ENCODE measurements at places on chromosomes 3 and 15.

GRCh38 chr15:95266451-95267061 is 1035.2 kb downstream of the MCTP2 start:
- no peak for DNase-seq

GRCh38 chr3:175383813-175384212 is 524.7 kb downstream of the NAALADL2 start:
- no peak for DNase-seq

- DNase-seq: no peak
These were observed 293.3 kb downstream of the MEX3B start for GRCh38 chr15:81752546-81752942.

- no peak for DNase-seq
These were observed 23.4 kb downstream of the GTF2E1 start for GRCh38 chr3:120765830-120766493.

DNA sequence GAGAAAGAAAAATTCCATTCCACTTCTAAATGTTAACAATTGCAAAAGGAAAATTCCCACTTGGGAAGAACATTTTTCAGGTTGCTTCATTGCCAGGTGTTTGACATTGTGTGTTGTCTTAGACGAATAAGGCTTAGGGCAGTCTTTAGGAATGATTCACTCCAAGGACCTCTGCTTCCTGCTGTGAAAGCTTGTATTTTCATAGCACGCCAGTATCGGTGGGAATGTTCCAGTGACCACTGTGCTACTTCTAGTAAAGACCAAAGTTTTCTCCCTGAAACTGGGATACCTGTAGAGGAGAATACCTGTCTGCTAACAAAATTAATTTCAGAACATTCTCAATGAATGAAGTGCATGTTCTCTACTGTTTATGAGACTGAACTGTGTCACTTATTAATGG is 64.1 kb downstream of the CDIN1 start:
- DNase-seq: no peak

DNA sequence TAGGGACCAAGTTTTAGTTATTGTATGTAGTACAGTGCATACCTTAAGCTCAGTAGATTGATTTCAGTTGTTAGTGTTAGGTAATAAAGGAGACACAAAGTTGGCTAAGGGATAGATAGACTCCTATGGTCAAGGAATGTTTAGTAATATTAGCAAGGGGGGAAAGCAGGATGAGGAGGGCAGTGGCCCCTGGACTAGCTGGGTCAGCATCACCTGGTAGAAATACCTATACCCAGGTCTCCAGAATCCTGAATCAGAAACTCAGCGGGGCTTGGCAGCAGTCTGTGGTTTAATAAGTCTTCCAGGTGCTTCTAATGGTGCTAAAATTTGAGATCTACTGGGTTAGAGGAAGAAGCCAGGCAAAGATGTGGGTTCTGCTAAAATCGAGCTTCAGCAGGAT is 35.0 kb downstream of the BBX start:
- DNase-seq: no peak

GRCh38 chr3:142664311-142664710 is 59.5 kb upstream of the TRPC1 start:
- DNase-seq: no peak

DNA sequence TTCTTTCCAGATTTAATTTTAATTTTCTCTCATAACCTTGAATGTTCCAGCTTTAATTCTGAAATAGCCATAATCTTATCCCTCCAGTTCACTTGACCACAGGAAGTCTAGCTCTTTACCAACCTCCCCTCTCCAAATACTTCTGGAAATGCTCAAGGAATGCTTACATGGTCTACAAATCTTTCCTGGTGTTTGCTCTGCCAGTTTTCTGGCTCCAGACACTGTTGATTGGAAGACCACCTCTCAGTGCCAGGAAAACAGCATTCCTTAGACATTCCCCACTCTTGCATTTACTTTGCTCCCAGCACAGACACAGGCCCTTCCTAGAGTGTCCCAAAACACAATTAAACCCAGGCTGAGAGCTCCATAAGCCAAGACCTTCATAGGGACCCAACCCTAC is 98.6 kb downstream of the MESD start:
- no peak for DNase-seq

- DNase-seq: no peak
These were observed at the start of gene HYAL2 for GRCh38 chr3:50322386-50323091. TSS of gene HYAL2 (minus strand) at chr3:50322745. CDS start at chr3:50320489, 2,256 bp downstream.

- no peak for DNase-seq
These were observed 8.8 kb downstream of the ANAPC13 start for GRCh38 chr3:134477002-134477401.

DNA sequence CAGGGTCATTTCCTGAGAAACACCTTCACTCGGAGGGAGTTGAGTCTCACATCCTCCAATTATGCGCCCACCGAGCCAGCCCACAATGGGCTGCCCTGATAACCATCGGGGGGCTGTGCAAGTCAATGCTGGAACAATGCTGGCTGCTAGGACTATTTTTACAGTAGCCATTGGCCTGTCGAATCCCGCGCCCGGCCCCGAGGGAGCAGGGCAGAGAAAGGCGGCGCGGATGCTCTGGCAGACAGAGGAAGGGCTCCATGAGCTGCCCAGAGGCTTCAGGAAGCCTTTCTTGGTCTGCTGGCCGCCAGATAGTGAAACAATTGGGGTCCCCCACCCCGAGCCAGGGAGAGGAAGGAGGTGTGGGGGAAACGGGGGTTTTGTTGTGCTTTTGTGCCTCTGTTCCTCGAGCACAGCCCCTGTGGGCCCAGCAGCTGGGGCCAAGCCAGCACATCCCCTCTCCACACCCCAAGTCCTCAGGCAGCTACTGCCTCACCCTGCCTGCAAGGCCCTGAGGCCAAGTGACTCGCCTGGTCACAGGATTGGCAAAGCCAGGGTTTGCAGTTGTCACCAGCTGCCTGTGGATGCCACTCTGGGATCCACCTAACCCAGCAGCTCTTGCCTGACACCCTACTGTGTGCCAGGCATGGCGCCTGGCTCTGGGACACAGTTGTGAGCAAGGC is 39.0 kb downstream of the SLC6A6 start:
- no peak for DNase-seq

- DNase-seq: no peak
These were observed 44.0 kb downstream of the TM2D3 start for GRCh38 chr15:101608201-101608600.

DNA sequence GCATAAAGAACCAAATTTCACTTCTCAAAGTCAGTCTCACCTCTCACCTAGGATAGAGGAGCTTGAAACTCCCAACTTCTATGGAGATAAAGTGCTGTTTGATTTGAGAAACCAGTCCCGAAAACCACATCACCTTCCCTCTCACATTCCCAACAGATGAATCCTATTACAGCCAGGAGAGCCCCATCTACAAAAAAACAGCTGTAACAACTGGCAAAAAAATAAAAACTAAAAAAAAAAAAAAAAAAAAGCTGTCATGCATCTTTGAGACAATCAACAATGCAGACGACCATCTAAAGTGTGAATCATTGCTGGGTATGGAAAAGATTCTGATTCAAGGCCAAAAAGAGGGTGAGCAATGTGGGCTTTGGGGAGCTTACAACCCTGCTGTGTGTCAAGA is 23.8 kb downstream of the HOMER2 start:
- DNase-seq: no peak

DNA sequence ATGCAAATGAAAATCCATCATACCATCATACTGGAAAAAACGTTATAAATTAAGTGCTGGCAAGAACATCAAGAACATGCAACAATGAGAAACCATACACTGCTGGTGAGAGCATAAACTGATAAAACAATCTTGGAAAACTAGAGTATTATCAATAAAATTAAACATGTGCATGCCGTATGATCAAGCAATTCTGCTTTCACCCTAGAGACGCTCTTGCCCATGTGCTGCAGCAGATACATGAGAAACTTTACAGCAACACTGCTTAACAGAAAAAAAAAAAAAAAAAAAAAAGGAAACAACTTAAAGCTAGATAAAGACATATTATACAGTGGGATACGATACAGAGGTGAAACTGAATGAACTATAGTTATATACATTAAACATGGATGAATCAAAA is 21.8 kb downstream of the SPG11 start:
- DNase-seq: no peak

- DNase-seq: no peak
These were observed 312.3 kb downstream of the ZBBX start for GRCh38 chr3:167067787-167068161.

DNA sequence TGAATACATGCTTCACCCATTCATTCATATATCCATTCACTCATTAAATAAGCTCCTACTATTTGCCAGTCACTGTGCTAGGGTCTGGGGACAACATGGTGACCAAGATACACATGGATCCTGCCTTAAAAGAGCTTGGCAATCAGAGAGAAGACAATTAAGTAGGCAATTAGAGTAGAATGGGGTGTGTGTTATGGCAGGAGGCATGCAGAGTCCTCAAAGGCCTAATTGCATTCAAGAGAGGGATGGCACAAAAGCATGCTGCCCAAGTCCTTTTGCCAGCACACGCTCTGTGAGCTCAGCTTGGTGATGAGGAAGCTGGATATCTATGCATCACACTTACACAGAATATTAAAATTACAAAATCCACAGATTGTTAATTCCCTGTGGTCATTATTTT is 2.8 kb upstream of the PRICKLE2 start:
- DNase-seq: no peak

DNA sequence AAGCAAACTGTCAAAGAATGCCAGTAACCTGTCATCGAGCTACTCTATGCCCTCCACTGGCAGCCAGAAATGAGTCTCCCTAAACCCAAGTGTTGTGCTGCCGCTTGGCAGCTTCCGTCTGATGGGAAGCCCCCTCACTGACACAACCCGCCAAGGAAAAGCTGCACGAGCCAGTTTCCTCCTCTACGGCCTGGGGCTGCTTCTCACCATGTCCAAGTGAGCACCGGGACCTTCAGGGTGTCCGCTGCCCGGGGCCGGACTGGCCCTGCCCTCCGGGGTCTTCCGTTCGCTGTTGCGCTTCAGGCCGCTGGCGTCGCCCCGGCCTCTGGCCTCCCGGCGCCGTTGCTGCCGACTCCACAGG is 490 bp downstream of the TOMM70 start:
- DNase-seq: peak; percentile 1

- no peak for DNase-seq
These were observed 527.9 kb upstream of the TBL1XR1 start for GRCh38 chr3:177725165-177725564.

DNA sequence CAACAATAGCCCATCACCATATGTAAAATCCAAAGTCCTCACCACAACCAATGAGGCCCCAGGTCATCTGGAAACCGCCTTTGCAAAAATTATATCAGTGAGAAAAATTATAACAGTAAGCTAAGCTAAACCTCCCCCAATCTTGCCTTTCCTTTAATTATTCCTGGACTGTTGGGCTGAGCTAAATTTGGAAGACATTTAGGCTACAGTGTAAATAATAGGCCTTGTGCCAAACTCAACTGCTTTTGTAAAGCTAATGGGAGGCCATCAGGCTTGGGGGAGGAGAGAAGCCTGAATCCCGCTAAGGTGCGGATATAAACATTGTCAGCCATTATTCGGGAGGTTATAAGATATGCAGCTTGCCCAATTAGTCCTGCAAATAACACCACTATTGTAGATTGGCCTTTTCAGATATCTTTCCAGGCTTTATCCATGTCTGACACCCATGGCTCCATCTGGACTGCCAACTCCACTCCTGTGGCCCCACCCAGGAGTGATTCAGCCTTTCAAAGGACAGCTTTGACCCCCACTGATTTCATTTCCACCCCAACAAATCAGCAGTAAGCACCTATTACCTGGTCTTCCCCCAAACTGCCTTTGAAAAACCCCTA is 53.0 kb upstream of the CA12 start:
- no peak for DNase-seq

DNA sequence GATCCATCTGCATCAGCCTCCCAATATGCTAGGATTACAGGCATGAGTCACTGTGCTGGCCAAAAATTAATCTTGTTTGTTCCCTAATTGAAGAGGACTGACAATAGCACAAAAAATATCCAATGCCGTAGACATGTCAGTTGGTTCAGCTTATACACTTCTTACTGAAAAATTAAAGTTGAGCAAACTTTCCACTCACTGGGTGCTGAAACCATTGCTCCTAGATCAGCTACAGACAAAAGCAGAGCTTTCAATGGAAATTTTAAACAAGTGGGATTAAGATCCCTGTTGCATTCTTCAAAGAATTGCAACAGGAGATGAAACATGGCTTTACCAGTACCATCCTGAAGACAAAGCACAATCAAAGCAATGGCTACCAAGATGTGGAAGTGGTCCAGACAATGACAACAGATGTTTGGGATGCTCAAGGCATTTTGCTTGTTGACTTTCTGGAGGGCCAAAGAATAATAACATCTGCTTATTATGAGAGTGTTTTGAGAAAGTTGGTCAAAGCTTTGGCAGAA is 16.0 kb downstream of the ISLR2 start:
- no peak for DNase-seq

- no peak for DNase-seq
These were observed 76.2 kb upstream of the MELTF start for GRCh38 chr3:197105786-197106185.

DNA sequence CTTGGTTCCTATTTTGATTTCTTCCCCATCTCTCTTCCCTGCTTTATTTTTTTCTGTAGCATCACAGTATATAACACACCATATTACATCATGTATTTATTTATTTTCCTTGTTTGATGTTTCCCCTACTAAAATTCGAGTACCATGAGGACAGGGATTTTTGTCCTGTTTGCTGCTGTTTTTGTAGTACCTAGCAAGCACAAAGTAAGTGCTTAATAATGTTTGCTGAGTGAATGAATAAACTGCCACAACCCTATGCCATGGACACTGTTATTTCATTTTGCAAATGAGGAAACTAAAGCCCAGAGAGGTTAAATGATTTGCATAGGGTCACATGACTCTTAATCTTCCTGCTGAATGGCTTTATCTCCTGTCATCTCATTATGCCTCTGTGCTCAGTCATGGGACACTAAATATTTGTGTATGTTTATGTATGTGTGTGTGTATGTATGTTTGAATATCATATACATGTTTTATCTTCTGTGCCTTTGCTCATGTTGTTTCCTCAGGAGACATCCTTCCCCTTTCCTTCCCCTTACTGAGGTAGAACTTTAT is 26.1 kb upstream of the MGA start:
- DNase-seq: no peak

GRCh38 chr15:33454996-33455395 is 144.2 kb downstream of the RYR3 start:
- DNase-seq: no peak

DNA sequence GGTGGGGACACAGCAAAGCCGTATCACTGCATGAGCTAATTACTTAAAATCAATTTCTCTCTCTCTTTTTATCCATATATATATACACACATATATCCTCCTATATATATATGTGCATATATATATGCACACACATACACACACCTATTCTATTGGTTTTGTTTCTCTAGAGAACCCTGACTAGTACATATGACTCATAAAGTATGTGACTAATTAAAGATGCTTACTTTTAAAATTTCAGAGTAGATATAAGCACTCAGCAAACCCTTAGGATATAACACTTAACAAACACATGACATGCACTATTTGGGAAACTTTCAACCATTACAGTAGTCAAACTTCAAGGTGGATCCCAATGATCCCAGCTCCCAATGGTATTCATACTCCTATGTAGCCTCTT is 732.6 kb downstream of the ROBO2 start:
- DNase-seq: no peak

GRCh38 chr3:161275919-161276318 is 54.8 kb downstream of the NMD3 start:
- no peak for DNase-seq

GRCh38 chr15:67061811-67062368 is 3.5 kb upstream of the SMAD3 start:
- no peak for DNase-seq

- no peak for DNase-seq
These were observed 64.6 kb downstream of the TPRG1 start for GRCh38 chr3:189236352-189236751.

GRCh38 chr3:15896500-15896899 is 98.7 kb upstream of the ANKRD28 start:
- DNase-seq: no peak

GRCh38 chr3:195932418-195933043 is 24.2 kb upstream of the TNK2 start:
- no peak for DNase-seq

Data from activated CD8-positive, alpha-beta memory T cell treated with anti-CD3 and anti-CD28 coated beads for 48 hours (primary cell).